Endodermal cell (in vitro differentiated cells): ENCODE measurements at places on chromosomes 11 and 22. TPM values are rescaled to one million over a fixed set of nuclear protein-coding genes. Genes with fewer than 3 reads are reported as not detected.

GRCh38 chr11:114066046-114066648 lies 6.6 kb downstream of the ZBTB16 start:
- peaks cover 67% of the 10 kb centered on the region for H3K27me3 ChIP-seq
- H3K4me3 ChIP-seq = no peak overlapping the region
- H3K36me3 ChIP-seq = no peaks in the 10 kb centered on the region

- H3K36me3 ChIP-seq = no peaks in the 10 kb centered on the region
- H3K4me1 ChIP-seq = peaks cover 2% of the 10 kb centered on the region
- no peaks in the 10 kb centered on the region for H3K27me3 ChIP-seq
- no peak for DNase-seq
These were observed 29.9 kb downstream of the GAL start for GRCh38 chr11:68714060-68714856.

GRCh38 chr11:41256041-41256440 lies 203.4 kb downstream of the LRRC4C start:
- H3K4me3 ChIP-seq = no peak overlapping the region
- no peak overlapping the region for H3K27ac ChIP-seq
- H3K4me1 ChIP-seq = peaks cover 14% of the 10 kb centered on the region
- H3K27me3 ChIP-seq = no peaks in the 10 kb centered on the region

GRCh38 chr11:76234416-76235232 lies 28.3 kb upstream of the WNT11 start:
- H3K4me1 ChIP-seq = no peaks in the 10 kb centered on the region
- H3K27me3 ChIP-seq = no peaks in the 10 kb centered on the region
- peak overlapping the region; percentile 94 for H3K4me3 ChIP-seq
- DNase-seq = peak; percentile 74
- no peaks in the 10 kb centered on the region for H3K36me3 ChIP-seq

DNA sequence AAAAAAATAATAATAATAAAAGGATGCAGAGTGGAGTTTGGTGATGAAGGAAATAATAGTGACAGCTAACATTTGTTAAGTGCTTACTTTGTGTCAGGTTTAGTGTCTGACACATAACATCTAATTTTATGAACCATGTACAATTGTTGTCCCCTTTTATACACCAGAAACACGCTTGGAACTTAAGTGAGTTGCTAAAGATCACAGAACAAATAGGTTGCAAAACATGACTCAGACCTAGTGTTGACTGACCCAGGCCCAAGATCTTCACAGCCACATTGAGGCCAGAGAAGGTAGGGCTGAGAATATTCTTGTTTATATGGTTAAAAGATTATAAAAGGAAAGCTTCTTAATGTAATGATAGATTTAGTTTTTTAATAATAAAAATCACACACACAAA lies 25.6 kb upstream of the TMEM135 start:
- H3K4me1 ChIP-seq = peaks cover 6% of the 10 kb centered on the region
- no peaks in the 10 kb centered on the region for H3K27me3 ChIP-seq
- H3K27ac ChIP-seq = no peak overlapping the region
- no peaks in the 10 kb centered on the region for H3K36me3 ChIP-seq
- H3K4me3 ChIP-seq = no peak overlapping the region

- H3K36me3 ChIP-seq = no peaks in the 10 kb centered on the region
These were observed 32.7 kb downstream of the DAGLA start for GRCh38 chr11:61712846-61713245.

GRCh38 chr22:22237521-22237920 lies 7.1 kb upstream of the VPREB1 start:
- no peaks in the 10 kb centered on the region for H3K36me3 ChIP-seq
- DNase-seq = peak; percentile 16
- H3K4me3 ChIP-seq = no peak overlapping the region
- peaks cover 48% of the 10 kb centered on the region for H3K27me3 ChIP-seq
- H3K27ac ChIP-seq = no peak overlapping the region

- H3K4me1 ChIP-seq = no peaks in the 10 kb centered on the region
- H3K36me3 ChIP-seq = no peaks in the 10 kb centered on the region
- H3K27ac ChIP-seq = no peak overlapping the region
- no peak overlapping the region for H3K4me3 ChIP-seq
- no peaks in the 10 kb centered on the region for H3K27me3 ChIP-seq
- DNase-seq = peak; percentile 58
These were observed 559.7 kb downstream of the BRD1 start for GRCh38 chr22:49267996-49268395.

GRCh38 chr22:49735411-49735900 lies 92.2 kb downstream of the BRD1 start:
- peaks cover 18% of the 10 kb centered on the region for H3K27me3 ChIP-seq
- no peaks in the 10 kb centered on the region for H3K36me3 ChIP-seq
- H3K4me3 ChIP-seq = no peak overlapping the region
- no peaks in the 10 kb centered on the region for H3K4me1 ChIP-seq
- H3K27ac ChIP-seq = no peak overlapping the region

CRYAB gene
- 0.84 and 1.0 TPM in 2 replicates for total RNA-seq

DNAJB13 gene
- total RNA-seq = 0.44 and 0.52 TPM in 2 replicates

FGF4 gene
- 3.5 TPM in 2 replicates for total RNA-seq

PKNOX2 gene
- total RNA-seq = 4.0 and 4.6 TPM in 2 replicates

DDTL gene
- not detected in 2 replicates for total RNA-seq

NXPE1 gene
- total RNA-seq = not detected in 3 replicates

NPTXR gene
- total RNA-seq = 2.1 to 2.6 TPM (median 2.5 TPM) in 3 replicates
